Dorsolateral prefrontal cortex (tissue), 122 donors: ENCODE measurements at places on chromosomes 5 and 9.
A peak's percentile ranks its signal among the peaks of the same experiment; 100 is the strongest.

GRCh38 chr5:146642410-146642809 is 126.4 kb upstream of the GPR151 start:
- no peak for DNase-seq

GRCh38 chr5:138064526-138064925 is 19.3 kb upstream of the WNT8A start:
- no peak for DNase-seq

GRCh38 chr5:66821688-66822429 is 225.7 kb downstream of the MAST4 start:
- DNase-seq = no peak

- DNase-seq = no peak
Measured at GRCh38 chr9:123834218-123834888, 95.6 kb downstream of the DENND1A start.

- DNase-seq = no peak
Measured at GRCh38 chr9:136881691-136882108, 4.6 kb upstream of the TRAF2 start.

GRCh38 chr5:150700246-150700593 is 642 bp downstream of the RBM22 start:
- no peak for DNase-seq

- DNase-seq = no peak
Measured at GRCh38 chr5:33834334-33834733, 57.5 kb downstream of the ADAMTS12 start.

GRCh38 chr5:91030521-91031401 is 352.4 kb downstream of the ARRDC3 start:
- DNase-seq = no peak

- DNase-seq = no peak
Measured at GRCh38 chr5:158390577-158390976, 531.6 kb upstream of the CLINT1 start.

DNA sequence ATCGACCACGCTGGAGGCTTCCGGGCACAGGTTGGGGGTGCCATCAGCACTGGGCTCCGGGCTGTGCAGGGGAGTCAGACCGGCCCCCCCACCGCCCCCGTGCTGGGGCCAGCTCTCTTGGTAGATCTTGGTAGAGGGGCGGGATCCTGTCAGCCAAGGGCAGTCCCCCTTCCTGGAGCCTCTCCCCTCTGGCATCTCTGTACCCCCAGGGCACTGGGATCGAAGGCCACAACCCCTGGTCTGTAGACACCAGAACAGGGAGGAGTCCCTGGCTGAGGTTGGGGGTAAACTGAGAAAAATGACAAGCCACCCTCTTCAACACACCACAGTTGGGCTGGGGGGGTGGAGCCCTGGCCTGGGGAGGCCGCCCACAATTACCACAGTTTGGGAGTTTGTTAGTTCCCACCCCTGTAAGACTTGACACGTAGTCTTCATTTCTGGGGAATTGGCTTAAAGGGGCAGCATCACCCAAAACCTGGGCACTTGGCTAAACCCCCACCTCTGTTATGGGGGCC is 882 bp downstream of the CERCAM start:
- DNase-seq = no peak

GRCh38 chr9:1969898-1970297 is 45.2 kb upstream of the SMARCA2 start:
- no peak for DNase-seq

GRCh38 chr9:131010482-131011273 is 1.7 kb downstream of the LAMC3 start:
- DNase-seq = no peak

DNA sequence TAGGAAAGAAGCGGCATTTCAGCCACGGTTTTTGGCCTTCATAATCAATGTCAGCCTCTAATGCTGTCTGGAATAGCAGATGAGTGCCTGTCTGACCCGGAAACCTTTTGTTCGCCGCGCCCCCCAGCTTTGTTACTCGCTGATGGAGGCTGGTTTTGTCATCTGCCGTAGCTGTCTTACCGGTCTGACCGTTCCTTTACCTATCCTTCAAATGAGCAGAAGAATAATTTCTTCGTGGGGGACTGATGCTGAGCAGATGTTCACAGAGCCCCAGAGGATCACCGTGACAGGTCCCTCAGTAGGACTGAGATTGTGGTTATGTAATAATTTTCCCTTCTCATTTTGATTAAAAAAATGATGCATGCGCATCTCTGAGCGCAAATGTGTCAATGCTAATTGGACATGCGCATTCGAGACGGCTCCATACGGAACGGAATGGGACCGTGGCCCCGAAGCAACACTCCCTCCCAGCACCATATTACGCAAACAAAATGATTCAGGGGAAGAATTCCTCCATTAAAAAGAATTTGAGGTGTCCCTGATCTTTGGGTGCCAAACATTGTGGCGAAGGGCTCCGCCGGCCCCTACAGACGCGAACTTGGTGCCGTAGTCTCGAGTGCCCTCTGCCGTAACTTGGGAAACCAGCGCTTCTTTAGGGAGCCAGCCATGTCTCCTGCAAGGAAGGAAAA is 27.6 kb downstream of the TLX3 start:
- peak; percentile 80 for DNase-seq

GRCh38 chr5:142611154-142611553 is 74.7 kb downstream of the FGF1 start:
- peak; percentile 74 for DNase-seq

DNA sequence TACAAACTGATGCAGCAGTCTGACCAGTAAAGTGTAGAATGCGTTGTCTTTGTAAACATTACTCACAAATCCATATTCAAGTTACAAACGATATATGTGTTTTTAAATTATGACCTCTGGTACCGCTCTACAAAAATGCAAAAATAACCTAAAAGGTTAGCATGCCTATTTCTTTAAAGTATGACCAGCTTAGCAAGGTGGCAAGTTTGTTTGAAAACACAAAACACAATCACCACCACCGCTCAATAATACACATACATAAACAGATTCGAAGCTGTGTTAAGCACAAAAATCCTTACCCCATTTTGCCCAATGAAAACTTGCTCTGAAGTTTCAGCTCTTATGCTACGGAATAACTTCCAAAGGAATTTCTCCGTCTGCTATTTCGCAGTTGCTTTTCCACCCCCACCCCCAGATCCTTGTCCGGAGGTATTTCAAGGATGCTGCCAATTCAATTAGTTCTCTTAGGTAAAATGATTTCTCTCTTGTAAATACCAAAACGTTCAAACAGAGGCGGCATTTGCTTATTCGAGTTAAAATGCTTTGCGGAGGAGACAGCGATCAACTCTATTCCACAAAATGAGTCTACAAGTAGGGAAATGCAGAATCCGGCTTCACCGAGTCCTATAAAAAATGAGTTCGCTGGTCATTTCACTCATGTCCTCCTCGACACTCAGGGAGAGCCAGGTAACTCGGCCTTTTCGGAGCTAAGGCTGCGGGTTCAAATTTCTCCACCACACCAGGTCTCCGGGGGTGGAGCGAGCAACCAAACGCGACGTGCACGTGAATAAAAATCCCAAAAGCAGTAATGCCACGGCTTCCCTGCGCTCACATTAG is 1.2 kb downstream of the HOMER1 start:
- DNase-seq = no peak

DNA sequence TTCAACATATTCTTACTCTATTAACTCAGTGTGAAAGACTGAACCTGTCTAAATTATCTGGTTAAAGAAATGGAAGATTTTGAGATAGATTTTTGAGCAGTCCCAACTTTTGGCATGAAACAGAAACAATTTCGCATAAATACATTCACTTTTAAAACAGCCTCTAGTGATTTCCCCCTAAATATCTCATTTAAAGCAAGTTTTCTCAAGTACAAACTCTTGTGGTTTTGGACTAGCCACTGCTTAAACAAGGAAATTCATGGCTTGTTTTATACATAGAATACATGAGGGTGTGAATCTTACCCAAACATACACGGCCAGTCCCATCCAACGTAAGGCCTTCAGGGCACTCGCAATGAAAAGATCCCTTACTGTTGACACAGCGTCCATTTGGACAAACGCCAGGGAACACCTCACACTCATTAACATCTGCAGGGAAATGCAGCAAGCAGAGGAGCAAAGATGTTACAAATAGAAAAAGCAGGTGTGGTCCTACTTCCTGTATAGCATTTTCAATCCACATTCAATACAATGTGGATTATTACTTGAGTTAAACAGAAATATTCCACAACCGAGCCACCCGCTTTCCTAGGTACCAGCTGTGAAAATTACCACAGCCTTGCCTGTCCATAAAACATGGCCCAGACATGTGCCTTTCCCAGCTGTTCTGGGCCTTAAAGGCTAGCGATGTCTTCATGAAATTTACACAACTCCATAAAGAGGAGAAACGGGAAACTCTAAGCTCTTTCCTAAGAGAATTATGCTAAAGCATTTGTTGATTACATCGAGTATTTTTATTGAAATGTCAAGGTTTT is 188.8 kb downstream of the FBN2 start:
- DNase-seq = no peak

GRCh38 chr5:3339092-3339797 is 256.4 kb upstream of the IRX1 start:
- no peak for DNase-seq

GRCh38 chr5:83927140-83927733 is 206.6 kb upstream of the HAPLN1 start:
- DNase-seq = peak; percentile 69

- DNase-seq = no peak
Measured at GRCh38 chr5:42321785-42322184, 101.5 kb upstream of the GHR start.
